ENCODE measurements at places on chromosomes 7 and 10.

GRCh38 chr7:120475994-120476393 lies 203.0 kb downstream of the KCND2 start:
- DNase-seq: no peak

GRCh38 chr7:116240024-116240668 lies 29.8 kb downstream of the TES start:
- no peak for DNase-seq

DNA sequence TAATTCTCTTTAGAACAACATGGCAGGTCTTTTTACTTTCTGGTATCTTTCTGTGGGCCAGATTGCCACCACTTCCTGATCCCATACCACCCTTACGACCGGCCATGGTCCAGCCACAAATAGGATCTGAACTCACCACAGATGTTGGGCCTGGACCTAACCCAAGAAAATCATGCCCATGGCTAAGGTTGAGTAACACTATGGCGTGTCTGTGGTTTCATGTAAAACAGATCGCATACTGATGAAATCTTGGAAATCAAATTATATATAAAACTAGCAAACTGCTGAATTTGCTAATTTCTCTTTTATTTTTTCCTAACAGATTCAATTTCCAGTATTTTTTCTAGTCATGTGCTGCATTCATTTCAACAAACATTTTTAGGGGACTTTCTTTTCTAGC lies 77.2 kb downstream of the CH25H start:
- DNase-seq: no peak

GRCh38 chr10:3495281-3495680 lies 289.7 kb downstream of the KLF6 start:
- DNase-seq: no peak

GRCh38 chr7:44384586-44385433 lies 59.4 kb upstream of the CAMK2B start:
- DNase-seq: no peak

DNA sequence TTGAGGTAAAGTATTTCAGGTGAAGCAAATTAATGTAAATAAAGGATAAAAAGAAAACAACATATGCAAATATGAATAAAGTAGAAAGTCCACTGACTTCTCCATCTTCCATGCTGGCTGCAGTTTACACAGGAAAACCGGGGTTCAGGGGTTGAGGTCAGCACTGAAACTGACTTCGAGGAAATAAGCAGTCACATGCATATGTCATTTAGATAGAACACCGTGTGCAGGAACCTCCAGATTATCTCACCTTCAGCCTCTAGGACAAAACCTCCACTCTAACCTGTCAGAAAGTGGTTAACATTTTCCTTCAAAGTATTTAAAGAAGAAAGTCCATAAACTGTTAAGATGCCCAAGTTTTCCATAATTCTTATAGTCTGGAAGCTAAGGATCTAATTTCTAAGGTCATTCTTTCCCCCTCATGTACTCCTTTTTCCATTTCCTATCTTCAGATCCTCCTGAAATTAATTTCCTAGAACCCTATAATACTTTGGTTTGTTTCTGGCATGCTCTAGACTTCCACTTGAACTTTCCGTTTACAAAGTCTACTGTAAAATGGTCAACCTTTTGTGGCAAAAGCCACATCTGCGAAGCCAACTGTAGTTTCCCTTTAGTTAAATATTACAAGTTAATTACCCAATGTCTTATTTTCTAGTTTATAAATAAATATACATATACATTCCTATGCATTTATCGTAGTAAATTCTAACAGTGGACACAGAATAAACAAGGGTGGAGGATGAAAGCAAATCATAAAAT lies 173.3 kb downstream of the RAPGEF5 start:
- DNase-seq: no peak

DNA sequence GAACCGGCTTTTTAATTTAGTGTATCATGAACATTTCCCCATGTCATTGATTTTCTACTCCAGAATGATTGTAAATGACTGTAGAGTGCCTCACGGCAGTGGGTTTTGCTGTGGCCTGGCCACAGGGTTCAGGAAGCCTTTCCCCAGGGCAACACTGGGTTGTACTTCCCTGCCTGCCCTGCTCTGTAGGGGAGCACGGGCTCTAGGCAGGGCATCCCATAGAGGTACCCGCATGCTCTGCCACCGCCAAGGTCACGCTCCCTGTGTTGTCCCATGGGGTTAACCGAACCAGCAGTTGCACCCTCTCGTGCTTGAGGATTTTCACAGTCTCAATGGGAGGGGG lies 63.8 kb downstream of the BPGM start:
- no peak for DNase-seq

DNA sequence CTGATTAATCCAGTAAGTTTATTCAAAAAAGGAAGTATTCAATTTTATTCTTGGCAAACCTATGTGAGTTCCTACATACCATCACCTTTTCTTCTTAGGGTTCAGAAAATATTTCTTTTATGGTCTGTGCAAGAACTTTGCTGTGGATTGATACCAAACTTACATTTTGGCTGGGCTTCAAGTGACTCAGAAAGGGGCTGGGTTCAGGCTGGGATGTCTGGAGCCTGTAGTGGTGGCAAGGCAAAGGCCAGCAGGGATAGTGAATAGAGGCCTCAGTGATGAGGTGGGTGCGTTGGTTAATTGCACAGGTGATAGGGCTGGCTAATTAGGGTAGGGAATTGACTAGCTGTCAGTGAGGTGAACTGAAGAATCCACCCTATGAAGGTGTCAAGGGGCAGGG lies 40.2 kb upstream of the ATXN7L1 start:
- no peak for DNase-seq

DNA sequence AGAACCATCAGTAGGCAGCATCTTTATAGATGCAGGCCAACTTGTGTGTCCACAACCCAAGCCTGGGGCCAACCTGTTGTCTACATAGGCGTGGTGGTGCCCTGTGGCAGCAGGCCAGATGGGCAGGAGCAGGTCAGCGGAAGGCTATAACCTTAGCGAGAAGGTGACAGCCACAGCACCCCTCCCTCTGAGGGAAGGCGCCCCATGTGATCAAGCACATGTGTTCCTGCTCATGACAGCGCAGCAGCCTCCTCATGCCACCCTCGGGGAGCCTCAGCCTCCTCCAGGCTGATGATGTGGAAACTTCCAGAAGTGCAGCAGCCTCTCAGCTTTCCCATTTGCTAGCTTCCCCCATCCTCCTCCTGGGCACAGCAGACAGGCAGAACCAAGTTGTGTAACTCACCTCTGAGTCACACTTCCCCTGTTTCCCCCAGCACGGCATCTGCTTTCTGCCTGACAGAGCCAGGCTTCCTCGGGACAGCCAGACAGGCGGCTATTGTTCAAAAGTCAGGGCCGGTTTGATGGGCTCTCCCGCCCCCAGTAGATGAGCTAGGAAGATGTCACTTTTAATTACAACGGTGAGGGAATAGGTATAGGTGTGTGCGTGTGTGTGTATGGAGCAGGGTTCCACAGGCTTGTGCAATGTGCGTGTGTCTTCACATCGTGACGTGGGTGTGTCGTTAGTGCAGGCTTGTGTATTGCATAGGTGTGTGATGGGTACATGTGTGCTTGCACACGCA lies 312.0 kb upstream of the ZMIZ1 start:
- DNase-seq: no peak

- no peak for DNase-seq
These were observed 62.9 kb downstream of the KLHDC10 start for GRCh38 chr7:130133029-130133782.

GRCh38 chr7:158134824-158135223 lies 452.8 kb downstream of the PTPRN2 start:
- DNase-seq: no peak

DNA sequence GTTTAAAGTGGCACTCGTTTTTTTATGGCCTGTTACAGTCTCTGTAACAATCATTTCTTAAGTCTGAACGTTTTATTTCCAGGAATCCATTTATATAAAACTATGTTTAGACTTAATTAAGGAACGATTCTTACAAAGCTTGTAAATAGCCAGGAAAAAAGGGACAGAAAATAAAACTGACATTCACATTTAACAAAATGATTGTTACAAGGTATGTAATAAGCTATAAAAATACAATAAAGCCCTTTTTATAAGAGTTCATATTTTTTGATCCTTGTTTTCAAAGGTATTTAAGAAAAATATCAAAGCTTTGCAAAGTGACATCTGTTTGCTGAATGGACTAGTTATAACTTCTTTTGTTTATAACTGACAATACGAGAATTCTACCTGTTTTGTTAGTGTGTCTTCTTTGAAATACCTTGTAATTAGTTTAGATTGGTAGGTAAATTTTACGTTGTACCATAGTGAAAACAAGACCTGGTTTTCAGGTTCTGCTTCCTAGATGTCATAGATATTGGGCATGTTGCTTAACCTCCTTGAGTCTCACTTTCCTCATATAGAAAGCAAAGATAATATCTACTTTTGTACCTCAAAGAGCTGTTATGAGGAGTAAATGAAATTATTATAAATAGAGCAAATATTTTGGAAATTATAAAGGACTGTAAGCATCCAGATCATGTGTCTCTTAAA lies 25.8 kb downstream of the BTRC start:
- no peak for DNase-seq

DNA sequence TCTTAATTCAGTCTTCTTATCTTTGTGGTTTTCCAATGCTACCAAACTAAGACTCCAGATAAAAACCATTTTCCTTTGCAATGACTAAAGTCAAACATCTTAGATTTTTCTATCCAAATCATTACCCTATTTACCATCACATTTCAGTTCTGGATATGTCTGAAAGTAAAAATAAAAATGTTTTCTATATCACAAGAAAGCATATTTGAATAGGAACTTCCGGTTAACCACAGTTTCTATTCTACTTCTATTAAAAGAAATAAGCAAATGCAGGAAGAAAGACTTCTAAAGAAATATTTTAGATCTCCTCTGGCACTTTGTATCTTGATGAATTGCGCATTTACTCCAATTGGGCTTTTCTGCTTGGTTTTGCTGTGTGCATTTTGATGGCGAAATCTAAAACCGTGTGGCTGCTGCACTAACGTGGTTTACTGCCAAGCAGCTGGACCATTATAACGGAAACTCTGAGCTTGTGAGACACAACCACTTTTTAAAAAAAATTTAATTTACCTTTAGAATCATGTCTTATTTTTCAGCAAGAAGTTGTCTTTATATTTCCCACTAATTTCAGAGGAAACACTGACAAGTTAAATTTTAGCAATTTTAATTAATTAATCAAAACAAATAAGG lies 146.1 kb downstream of the VPS50 start:
- DNase-seq: no peak

DNA sequence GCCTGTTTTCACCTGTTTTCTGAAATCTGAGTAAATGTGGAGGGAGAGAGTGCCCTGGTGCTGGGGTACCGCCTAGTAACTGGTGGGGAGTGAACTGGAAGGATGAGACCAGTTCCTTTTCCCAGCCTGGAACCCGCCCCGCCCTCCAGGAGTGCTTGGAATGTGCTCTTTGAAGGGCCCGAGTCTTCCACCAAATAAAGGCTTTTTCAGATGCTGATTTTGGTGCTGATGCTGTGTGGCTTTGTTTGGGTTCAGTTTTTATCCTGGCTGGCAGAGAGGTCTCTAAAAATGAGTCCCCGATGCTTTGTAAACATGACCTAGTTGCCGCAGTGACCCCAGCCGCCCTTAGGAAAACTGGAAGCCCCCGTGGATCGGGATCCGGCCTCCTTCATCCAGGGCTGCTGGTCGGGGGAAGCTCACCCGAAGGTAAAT lies 25.9 kb downstream of the FOXK1 start:
- DNase-seq: no peak

DNA sequence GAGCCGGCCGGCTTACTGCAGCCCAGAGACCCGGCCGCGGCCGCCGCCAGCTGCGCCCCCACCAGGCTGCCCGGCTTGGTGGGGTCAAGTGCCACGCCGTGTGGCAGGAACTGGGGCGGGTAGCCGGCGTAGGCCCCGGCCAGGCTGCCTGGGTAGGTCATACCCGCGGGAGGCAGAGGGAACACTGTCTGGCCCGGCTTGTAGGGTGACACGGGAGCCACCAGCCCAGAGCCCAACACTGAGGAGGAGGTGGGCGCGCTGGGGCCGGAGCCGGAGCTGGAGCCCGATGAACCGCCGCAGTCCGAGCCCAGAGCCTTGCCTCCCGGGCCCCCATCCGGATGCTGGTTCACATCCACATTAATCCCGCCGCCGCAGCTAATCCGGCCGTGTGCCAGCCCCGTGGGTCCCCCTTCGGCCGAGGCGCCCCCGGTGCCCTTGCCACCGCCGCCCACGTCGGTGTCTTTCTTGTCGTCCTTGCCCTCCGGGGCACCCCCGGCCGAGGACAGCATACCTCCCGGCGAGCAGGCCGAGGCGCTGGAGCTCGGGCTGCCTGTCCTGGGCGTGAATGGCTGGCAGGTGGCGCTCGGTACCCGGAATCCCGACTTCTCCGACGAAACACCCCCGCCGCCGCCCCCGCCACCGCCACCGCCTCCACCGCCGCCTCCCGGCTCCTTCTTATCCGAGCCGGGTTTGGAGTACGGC lies 2.0 kb downstream of the ZNF503 start:
- peak; percentile 66 for DNase-seq

- no peak for DNase-seq
These were observed 109.6 kb downstream of the KIAA1217 start for GRCh38 chr10:24318517-24318916.
